ENCODE measurements at places on chromosomes 7 and 10. TPM values are rescaled to one million over a fixed set of nuclear protein-coding genes. Genes with fewer than 3 reads are reported as not detected.

GRCh38 chr10:104349623-104350126 lies 4.0 kb upstream of the CFAP58 start:
- peak overlapping the region; percentile 54 for H3K27ac ChIP-seq
- DNase-seq, result peak; percentile 83
- H3K4me3 ChIP-seq, result peak overlapping the region; percentile 27
- H3K4me1 ChIP-seq, result peaks cover 11% of the 10 kb centered on the region

- H3K4me3 ChIP-seq, result no peak overlapping the region
- H3K27me3 ChIP-seq, result peaks cover 19% of the 10 kb centered on the region
- no peak for DNase-seq
- H3K36me3 ChIP-seq, result peaks cover 13% of the 10 kb centered on the region
- H3K27ac ChIP-seq, result no peak overlapping the region
These were observed 4.2 kb downstream of the PCOLCE start for GRCh38 chr7:100606313-100606712.

DNA sequence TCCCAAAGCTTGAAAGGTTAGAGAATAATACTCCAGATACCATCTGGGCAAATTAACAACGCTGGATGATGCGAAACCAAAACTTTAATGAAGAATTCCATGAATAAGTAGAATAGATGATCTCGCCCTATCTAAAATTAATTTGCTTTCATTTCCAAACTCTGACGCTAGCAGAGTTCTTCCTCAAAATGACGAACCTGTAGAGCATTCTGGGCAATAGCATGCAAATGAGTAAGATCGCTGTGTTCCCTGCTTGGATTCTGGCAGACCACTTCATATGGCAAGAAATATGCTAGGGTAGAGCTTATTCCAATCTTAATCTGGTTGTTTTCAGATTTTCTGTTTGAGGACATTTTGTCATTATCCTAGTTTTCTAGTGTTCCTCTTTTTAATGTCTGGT lies 36.1 kb upstream of the SMNDC1 start:
- no peak overlapping the region for H3K27ac ChIP-seq
- H3K4me1 ChIP-seq, result peaks cover 14% of the 10 kb centered on the region
- DNase-seq, result no peak
- H3K4me3 ChIP-seq, result no peak overlapping the region
- no peaks in the 10 kb centered on the region for H3K36me3 ChIP-seq

- H3K27me3 ChIP-seq, result no peaks in the 10 kb centered on the region
- no peaks in the 10 kb centered on the region for H3K36me3 ChIP-seq
- no peaks in the 10 kb centered on the region for H3K4me1 ChIP-seq
- H3K27ac ChIP-seq, result no peak overlapping the region
- no peak overlapping the region for H3K4me3 ChIP-seq
These were observed 311.9 kb downstream of the HGF start for GRCh38 chr7:81457852-81458522.

DNA sequence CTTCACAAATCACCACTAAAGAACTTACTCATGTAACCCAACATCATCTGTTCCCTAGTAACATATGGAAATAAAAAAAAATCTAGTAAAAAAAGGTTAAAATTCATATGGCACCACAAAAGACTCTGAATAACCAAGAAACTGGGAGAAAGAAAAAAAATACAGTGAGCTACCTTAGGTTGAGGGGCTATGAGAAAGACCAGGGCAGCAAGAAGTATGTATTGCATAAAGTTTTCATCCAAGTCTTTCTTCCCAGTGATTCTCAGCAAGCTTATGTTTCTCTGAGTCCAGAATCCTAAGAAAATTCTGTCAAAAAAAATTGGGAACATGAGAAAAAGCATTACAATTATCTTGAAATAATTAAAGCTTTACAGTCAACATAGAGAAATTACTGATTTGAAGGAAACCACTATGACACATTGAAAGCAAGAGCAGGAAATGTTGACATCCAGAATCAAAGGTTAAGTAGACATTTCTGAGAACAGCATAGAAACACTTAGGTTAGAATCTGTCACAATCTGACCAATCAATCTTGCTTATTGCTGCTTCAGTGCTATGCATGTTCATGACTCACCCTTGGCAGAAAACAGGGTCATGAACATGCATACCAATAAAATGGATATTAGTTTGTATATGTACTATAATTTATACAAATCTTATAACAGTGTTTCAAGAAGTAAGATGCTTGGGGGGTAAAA lies 494.0 kb upstream of the POT1 start:
- no peaks in the 10 kb centered on the region for H3K27me3 ChIP-seq
- H3K4me3 ChIP-seq, result no peak overlapping the region
- no peaks in the 10 kb centered on the region for H3K36me3 ChIP-seq

- H3K36me3 ChIP-seq, result no peaks in the 10 kb centered on the region
- no peak overlapping the region for H3K27ac ChIP-seq
- no peaks in the 10 kb centered on the region for H3K27me3 ChIP-seq
- no peaks in the 10 kb centered on the region for H3K4me1 ChIP-seq
These were observed 21.9 kb upstream of the ACSL5 start for GRCh38 chr10:112352044-112352443.

AGR2 gene
- 7.2 TPM for total RNA-seq

WDR91 gene
- 9.9 TPM for total RNA-seq

FAM25G gene
- not detected for total RNA-seq

PNLIPRP1 gene
- total RNA-seq, result not detected
